ENCODE measurements at places on chromosomes 13 and 19.

DNA sequence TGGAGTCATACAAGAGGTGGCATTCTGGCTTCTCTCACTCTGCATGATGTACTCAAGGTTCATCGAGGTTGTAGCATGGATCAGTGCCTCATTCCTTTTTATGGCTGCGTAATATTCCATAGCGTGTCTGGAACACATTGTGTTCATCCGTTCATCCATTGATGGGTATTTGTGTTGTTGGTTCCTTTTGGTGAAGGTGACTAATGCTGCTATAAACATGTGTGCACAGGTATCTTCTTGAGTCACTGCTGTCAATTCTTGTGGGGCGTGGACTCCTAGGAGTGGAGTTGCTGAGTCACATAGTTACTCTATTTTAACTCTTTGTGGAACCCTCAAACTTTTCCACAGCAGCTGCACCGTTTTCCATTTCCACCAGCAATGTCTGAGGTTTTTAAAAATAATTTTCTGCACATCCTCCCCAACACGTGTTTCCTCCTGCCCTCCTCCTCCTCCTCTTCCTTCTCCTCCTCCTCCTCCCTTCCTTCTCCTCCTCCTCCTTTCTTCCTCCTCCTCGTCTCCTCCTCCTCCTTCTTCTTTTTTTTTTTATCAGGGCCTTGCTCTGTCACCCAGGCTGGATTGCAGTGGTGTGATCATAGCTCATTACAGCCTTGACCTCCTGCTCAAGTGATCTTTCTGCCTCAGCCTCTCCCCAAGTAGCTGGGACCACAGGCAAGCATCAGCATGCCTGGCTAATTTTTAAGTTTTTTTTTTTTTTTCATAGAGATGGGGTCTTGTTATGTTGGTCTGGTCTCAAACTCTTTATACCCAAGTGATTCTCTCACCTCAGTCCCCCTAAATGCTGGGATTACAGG lies 2.0 kb upstream of the TMEM221 start:
- DNase-seq = no peak

DNA sequence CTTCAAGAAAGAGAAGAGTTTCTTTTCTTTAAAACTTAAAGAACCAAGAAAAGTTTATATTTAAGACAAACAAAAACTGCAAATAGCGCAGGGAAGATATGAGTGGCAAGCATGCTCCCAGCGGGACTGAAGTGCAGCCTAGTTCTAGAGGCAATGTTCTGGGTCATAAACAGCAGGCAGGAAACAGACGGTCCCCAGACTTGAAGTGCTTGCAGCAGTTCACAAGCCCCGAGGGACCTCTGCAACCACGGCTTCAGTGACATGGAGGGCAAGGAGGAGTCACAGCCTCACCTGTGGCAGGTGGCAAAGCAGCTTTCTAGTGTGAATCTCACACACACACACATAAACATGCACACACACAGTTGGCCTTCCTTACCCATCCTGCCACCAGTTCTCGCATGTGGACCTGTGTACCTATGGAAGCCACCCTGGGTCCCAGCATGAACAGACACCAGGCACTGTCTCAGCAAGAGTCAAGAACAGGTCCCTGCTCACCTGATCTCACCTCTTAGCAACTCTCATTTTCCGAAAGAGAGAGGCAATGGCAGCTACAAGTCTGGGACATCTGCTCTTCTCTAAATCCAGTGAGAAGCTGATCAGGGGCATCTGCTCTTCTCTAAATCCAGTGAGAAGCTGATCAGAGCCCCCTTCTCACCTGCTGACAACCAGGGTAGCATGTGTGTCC lies 162.0 kb downstream of the EFNB2 start:
- DNase-seq = no peak

GRCh38 chr13:107322228-107322627 lies 754.3 kb upstream of the ARGLU1 start:
- no peak for DNase-seq

GRCh38 chr13:58992478-58993042 lies 1171.2 kb downstream of the DIAPH3 start:
- no peak for DNase-seq

DNA sequence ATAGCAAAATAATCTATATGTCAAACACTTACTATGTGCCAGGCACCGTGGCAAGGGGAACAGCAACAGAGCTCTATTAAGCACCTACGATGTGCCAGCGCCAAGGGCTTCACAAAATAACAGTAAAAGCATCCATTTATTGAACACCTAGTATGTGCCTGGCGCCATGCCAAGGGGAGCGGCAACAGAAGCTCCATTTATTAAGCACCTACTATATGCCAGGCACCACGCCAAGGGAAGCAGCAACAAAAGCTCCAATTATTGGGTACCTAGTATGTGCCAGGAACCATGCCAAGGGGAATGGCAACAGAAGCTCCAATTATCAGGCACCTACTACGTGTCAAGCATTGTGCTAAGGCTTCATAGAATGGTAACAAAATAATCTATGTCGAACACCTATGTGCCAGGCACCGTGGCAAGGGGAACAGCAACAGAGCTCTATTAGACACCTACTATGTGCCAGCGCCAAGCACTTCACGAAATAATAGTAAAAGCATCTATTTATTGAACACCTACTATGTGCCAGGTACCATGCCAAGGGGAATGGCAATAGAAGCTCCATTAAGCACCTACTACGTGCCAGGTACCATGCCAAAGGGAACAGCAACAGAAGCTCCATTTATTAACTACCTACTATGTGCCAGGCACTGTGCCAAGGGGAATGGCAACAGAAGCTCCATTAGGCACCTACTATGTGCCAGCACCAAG lies 107.7 kb downstream of the PTPRS start:
- no peak for DNase-seq

GRCh38 chr13:101010100-101010499 lies 335.5 kb upstream of the TMTC4 start:
- DNase-seq = no peak

DNA sequence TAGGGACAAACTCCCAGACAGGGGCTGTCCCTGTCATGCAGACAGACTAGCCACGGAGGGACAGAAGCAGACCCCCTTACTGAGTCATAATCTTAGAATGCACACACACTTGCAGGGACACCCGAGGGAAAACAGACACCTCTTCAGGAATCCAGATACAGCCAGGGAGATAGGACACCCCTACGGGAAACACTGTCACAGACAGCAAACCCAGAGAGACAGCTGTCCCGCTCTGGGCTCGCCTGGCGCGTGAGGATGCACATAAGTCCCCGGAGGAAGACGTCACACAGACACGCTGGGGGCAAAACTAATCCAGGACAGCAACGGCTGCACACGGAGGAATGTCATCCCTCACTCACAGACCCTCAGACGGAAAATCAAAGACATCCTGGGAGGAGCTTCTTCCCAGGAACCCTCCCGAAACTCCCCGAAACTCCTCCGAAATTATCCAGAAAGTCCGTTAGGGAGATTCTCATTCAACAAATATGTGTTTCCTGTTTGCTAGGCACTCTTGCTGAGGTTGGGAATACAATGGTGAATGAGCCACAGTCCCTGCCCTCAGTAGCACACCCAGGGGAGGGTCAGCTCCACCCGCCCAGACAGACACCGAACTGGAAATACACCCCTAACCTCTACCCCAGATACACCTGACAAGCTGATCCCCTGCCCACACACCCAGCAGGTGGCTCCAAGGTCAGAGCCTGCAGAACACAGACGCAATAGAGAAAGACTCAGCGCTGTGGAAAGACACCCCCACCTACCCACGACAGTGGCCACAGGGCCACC lies 15.2 kb upstream of the TOMM40 start:
- DNase-seq = no peak

- DNase-seq = peak; percentile 55
These were observed at the start of gene PRMT1 for GRCh38 chr19:49677231-49677900. Gene PRMT1, plus strand, starts transcription at chr19:49677271. Its CDS starts 10 bp downstream, at chr19:49677281.

GRCh38 chr13:42592915-42593900 lies 19.3 kb downstream of the TNFSF11 start:
- no peak for DNase-seq

DNA sequence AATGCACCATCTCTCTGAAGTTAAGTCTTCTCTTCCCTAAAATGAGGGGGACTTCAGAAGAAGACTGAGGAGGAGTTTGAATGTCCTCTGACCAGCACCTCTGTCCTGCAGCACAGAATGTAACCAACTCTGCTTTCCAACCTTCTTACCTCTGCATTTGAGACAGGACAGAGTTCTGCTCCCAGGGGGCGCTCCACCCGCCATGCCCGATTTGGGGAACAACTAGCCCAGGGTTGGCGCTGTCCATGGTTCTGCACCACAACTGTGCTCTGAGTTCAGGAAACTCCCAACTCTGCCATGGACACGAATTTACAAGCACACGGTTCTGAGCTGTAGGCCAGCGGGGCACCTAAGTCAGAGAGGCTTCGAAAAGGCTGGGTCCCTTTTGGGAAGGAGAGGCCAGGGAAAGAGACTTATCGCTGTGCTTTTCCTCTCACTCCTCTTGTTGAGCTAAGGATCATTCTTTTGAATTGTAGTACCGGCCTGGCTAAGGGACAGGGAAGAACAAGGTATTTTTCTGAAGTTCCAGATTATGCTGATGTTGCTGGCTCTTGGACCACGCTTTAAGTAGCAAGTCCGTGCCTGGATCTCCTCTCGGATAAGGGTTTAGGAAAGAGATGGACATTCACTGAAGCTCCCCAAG lies 22.2 kb downstream of the SIGLEC5 start:
- peak; percentile 74 for DNase-seq

DNA sequence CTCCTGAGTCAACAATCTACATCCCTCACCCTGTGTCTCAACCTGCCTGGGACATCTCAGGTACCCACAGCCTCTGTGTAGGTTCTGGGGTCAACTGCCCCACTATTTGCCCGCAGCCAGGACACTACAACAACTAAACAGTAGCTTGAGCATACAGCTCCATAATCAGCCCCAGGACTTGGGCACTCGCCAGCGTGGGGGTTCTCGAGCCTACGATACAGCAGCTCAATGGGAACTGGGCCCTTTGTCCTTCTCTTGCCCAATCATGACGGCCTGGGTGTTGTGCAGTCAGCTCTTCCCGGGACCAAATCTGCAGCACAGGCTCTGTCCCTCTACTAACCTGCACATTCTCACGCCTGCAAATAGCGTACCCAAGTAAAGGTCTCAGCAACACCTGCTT lies 1.3 kb downstream of the ZNF180 start:
- DNase-seq = no peak

- DNase-seq = no peak
These were observed 19.6 kb upstream of the CEACAM1 start for GRCh38 chr19:42547929-42548328.

DNA sequence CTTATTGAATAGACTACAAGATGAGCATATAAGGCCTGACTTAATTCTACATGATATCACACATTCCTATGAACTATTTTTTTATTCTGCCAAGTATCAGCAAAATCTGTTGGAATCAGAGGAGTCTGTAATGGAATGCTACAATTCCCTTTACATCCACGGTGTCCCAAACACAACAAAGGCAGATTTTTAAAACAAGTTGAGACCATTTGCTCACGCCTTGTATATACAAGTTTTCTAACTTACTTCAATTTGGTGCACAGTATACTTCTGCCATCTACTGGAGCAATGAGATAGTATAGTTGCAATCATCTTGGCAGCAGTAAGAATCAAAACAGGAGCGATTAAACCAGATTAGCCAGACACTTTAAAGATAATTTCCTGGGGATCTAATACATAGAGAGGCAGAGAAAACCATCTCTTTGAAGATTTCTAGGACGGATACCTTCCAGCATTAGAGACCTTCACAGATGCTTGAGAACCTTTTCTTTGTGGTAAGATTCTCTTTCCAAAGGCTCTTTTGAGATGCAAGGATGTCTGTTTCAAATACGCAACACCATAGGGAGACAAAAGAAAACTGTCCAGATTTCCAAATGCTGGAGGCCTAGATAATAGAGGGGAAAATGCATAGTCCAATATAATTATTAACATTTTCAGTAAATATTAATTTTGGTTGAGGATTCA lies 302.0 kb upstream of the MIR17HG start:
- DNase-seq = no peak

GRCh38 chr19:13538601-13539253 lies 32.4 kb upstream of the CACNA1A start:
- DNase-seq = no peak

GRCh38 chr13:99522298-99522697 lies 21.0 kb downstream of the TM9SF2 start:
- no peak for DNase-seq

- DNase-seq = no peak
These were observed 76.9 kb downstream of the ITGBL1 start for GRCh38 chr13:101529422-101529821.

GRCh38 chr13:19643652-19644051 lies 10.2 kb downstream of the MPHOSPH8 start:
- DNase-seq = no peak

GRCh38 chr19:34667349-34668076 lies 9.4 kb downstream of the SCGB2B2 start:
- no peak for DNase-seq

DNA sequence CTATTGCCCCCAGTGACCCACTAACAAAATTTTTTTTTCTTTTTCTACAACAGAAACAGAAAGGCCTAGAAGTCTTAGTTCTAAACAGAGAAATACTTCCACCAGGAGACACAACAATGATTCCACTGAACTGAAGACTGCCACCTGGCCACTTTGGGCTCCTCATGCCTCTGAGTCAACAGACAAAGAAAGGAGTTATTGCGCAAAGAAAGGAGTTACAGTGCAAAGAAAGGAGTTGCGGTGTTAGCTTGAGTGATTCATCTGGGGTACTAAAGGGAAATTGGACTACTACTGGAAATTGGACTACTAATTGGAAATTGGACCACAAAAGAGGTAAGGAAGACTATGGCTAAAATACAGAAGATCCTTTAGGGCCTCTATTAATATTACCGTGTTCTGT lies 116.6 kb downstream of the PCDH17 start:
- no peak for DNase-seq

DNA sequence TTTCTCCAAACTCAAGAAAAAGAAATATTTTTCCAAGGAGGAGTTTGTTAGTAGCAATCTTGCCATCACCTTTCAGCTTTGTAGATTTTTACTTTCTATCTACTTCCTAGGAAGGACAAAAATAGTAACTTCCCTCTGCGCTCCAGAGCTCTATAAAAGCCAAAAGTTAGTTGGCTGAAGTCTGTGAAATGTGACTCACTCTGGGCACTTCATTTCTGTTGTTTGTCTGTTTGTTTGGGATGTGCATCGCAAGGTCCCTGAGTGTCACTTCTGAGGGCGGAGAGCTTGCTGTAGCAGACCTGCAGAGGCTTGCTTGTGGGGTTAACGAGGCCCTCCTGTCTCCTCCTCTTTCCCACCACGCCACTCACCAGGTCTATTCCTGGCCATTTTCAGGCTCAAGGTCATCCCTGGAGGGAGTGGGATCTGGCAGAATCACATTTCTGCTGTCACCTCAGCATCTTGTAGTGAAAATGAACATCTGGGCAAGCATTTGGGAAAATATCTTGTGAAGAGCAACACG lies 307.6 kb downstream of the GPC6 start:
- DNase-seq = no peak

GRCh38 chr19:39199025-39199424 lies 2.3 kb downstream of the NCCRP1 start:
- DNase-seq = no peak

GRCh38 chr13:73466561-73466960 lies 407.8 kb downstream of the KLF5 start:
- DNase-seq = no peak
